ENCODE measurements at places on chromosomes 16 and 17.

GRCh38 chr17:57889892-57890856 lies 40.3 kb upstream of the MRPS23 start:
- no peak for DNase-seq

DNA sequence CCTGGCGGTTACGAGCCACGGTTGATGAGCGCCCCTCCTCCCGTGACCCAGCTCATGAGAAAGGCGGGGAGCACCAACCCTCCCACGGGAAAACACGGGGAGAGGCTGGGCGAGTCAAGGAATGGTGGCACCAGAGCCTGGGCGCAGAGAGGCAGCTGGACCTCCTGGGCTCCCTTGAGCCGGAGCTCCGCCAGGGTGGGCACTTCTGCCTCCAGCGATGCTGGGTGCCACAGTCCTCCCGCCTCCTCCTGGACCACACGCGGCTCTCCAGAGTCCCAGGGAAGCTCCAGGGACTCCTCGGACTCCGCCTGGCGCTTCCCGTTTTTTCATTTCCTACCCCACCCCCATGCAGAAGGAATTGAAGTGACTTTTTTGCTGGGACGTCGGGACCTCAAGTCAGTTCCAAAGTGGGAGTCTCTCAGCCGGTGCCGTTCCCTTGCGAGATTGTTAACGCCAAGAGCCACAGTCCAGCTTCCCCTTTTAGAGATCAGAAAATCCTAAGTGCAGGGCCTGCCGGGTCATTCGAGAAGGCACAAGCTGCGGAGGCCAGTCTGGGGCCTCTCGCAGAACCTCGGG lies 6.6 kb upstream of the CBX8 start:
- DNase-seq = no peak

GRCh38 chr16:69049603-69050375 lies 55.7 kb upstream of the HAS3 start:
- DNase-seq = no peak

- DNase-seq = no peak
These were observed 10.0 kb downstream of the ZSCAN10 start for GRCh38 chr16:3088925-3089716.

- DNase-seq = peak; percentile 28
These were observed 7.3 kb upstream of the TSPOAP1 start for GRCh38 chr17:58335779-58336455.

GRCh38 chr16:19127205-19127604 lies 13.4 kb downstream of the ITPRIPL2 start:
- no peak for DNase-seq

Measured in stimulated activated CD4-positive, alpha-beta T cell treated with anti-CD3 and anti-CD28 coated beads, Interleukin-1b, Interleukin-23, amount 100 ng/mL, for 24 hours (primary cell).